ENCODE measurements at places on chromosomes 7 and 10.

- no peak for DNase-seq
These were observed 5.5 kb upstream of the H2AZ2 start for GRCh38 chr7:44853391-44853790.

GRCh38 chr10:73899423-73899822 is 11.5 kb upstream of the PLAU start:
- no peak for DNase-seq

GRCh38 chr10:13706175-13706574 is 119.4 kb downstream of the PRPF18 start:
- DNase-seq, result no peak

GRCh38 chr7:105723572-105723971 is 142.3 kb upstream of the EFCAB10 start:
- DNase-seq, result no peak

DNA sequence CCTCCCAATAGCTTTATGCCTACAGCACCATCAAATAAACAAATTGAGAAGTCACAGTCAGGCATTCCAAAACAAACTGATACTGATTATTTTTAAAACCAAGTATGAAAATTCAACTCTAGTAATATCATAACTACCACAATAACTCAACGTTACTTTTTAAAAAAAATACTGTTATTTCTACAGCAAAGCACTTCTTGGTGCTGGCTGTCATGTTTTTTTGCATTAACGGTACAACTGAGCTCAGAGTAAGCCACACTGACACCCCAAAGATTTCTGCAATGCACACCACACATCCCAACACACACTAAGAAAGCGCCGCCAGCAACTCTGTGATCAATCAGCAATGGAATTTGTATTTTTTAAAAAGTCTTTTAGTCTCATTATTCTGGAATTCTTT is 113.6 kb downstream of the RNF32 start:
- DNase-seq, result no peak

- DNase-seq, result no peak
These were observed 49.3 kb downstream of the CFAP46 start for GRCh38 chr10:132893090-132893489.

GRCh38 chr10:110456046-110456445 is 41.7 kb upstream of the DUSP5 start:
- no peak for DNase-seq

GRCh38 chr10:19731560-19731959 is 84.7 kb upstream of the PLXDC2 start:
- no peak for DNase-seq

DNA sequence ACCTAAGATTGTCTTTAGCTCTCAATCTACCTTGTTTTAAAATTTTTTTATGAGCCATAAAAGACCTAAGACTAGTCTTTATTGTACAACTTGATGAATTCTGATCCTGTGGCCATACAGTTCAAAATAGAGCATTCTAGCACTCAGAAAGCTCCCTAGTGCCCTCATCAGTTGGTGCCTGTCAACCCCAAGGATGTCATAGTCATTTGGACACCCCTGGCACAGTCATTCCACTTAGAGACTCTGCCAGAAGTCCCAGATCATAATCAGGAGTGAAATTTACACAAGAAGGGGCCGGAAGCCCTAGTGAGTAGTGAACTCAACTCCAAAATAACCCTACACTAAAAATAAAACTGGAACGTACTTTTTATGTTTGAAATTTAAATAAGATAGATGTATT is 80.0 kb upstream of the INSIG1 start:
- DNase-seq, result no peak

DNA sequence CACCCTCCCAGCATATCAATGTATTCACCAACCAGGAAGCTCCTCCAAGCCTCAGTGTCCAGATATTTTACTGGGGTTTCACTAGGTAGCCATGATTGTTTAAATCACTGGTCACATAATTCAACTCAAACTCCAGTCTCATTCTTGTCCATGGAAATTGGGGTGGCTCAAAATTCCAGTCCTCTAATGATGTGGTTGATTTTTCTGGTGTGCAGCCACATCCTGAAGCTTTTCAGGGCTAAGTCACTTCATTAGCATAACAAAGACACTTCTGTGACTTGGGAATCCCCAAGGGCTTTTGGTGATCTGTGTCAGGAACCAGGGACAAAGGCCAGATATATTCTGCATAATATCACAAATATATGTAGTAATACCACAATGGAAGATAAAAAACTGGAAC is 786.9 kb upstream of the IGFBP3 start:
- no peak for DNase-seq

- no peak for DNase-seq
These were observed 27.0 kb downstream of the LMOD2 start for GRCh38 chr7:123682690-123683089.

DNA sequence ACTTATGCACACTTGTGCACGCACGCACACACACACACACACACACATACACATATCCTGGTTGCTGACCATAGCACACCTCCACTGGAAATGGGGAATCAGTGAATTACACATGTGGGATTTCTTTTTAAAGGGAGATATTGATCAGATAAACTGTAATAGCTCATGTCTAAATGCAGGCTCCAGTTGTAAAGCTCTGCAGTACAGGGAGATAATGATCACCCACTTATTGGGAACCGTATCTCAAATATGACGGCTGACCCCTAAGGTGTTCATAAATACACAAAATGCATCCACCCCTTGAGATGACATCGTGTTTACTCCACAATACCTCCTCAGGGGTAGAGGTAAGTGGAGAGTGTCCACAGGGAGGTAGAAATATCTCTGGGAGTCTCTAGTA is 79.2 kb downstream of the PLXNA4 start:
- DNase-seq, result no peak

DNA sequence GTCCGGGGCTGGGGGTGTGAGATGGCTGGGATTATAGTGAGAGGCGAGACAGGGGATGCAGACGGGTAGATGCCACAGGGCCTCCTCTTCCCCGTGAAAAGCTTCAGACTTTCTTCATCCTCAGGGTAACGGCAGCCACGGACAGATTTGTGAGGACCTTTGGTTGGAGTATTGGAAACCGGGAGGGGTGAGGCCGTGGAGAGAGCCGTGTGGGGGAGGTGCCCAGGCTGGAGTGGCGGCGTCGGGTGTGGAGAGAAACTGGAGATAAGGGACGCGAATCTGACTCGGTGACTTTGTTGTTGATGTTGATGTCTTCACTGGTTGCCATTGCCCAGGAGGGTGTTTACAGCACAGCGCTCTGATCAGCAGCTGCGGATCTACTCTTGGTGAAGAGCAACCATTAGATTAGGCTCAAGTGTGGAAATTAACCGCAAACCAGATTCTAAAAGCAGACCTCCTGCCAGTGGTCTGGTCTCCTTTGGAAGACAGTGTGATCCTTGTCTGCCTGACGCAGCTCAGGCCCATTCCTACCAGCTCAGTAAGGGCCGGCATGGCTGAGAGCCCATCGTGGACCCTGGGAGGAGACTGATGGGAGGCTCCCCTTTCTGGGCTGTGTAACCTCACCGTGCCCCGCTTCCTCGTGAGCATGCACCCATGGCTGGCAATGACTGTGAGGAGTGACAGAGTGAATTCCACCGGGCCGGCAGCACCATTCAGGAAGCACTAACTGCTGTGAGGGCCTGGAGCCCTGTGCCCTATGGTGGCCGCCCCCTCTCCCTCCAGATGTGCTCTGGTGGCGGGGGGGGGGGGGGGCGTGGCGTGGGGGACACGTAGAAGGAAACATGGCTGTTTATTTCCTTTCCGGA is 90.3 kb downstream of the INPP5A start:
- DNase-seq, result no peak

- no peak for DNase-seq
These were observed 20.9 kb downstream of the AQP1 start for GRCh38 chr7:30932562-30932961.

DNA sequence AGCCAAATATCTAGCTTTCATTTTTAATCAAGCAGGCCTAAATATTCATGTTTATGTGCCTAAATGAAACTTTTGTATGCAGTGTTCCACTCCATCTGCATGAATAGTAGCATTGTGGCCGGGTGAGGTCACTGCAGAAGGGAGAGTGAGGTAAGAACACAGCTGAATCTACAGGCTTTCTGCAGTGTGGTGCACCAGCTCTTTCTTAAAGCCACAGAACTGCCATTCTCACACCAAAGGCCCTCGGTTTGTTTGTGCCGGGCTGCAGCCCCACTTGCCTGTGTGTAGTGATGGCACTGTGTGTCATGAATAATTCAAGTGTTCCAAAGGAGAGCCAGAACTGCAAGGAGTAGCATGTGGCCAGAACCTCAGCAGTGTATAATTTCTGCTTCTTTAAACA is 204.1 kb downstream of the TRIL start:
- no peak for DNase-seq

DNA sequence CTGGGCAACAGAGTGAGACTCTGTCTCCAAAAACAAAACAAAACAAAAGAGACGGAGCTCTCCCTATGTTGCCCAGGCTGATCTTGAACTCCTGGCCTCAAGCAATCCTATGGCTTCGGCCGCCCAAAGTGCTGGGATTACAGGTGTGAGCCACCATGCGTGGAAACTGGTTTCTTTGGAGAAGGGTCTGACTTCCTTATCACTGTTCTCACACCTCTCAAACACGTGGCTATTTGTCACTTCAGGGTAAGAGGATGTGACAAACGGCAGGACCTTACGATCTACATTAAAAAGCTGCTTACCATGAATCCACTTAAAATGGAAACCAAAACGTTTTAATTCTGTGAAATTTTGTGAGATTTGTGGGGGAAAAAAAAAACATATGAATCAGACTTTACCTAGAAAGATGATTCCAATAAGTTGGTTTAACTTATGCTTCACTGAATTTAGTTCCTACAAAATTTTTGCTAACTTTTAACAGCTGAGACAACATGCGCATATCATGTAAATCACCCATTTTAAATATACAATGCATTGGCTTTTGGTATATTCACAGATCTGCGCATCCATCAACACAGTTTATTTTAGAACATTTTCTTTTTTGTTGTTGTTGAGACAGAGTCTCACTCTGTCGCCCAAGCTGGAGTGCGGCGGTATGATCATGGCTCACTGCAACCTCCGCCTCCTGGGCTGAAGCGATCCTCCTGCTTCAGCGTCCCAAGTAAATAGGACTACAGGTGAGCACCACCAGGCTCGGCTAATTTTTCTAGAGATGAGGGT is 18.7 kb upstream of the FOXK1 start:
- no peak for DNase-seq

GRCh38 chr10:71045936-71046335 is 157.6 kb upstream of the PCBD1 start:
- DNase-seq, result no peak

DNA sequence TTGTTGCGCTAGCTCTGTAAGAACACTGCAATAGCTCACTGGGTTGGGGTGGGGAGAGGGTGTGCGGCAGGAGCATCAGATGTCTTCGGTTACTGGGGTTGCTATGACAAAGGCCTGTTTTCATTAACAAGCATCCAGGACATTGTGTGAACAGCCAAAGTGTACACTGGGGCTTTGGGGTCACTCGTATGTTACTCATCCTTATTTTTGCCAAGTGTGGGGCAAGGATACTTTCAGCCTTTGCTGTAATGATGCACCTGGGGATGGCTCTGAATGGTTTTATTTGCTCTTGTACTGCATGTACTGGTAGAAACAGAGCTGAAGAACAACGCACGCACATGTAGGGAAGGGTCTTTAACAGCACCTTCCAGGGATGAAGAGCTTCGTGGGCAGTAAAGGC is 73.0 kb upstream of the AFAP1L2 start:
- DNase-seq, result no peak

- DNase-seq, result no peak
These were observed 2.9 kb downstream of the MIOS start for GRCh38 chr7:7569615-7570014.

- peak; percentile 18 for DNase-seq
These were observed 488 bp downstream of the EIF4H start for GRCh38 chr7:74174606-74175082.

- DNase-seq, result no peak
These were observed 75.2 kb downstream of the USP6NL start for GRCh38 chr10:11536228-11536627.

DNA sequence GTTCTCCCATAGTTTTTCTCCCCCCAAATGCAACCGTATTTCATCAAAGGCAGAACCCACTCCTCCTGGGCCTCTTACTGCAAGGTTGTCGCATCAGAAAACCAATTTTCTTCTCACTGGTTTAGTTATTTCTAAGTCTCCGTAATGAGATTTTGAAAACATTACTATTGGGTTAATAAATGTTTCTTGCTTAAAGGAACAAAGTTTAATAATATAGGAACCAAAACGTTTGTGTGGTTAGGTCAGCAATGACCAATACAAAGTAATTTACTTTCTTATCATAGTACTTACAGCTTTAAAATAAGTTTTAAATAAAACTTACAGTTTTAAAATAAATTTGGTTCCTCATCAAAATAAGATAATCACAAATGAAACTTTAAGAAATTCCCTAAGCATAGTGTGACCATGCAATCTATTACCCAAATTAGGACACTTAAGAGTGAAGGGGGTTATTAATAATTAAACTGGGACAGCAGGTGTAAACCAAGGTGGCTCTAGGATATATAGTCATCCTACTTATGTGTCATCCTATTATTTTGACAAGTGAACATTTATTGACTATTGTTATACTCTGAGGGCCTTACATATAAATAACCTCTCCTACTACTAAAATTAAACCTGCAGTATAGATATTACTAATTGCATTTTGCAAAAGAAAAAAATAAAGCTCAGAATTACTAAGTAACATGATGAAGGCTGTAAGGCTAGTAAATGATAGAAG is 415.4 kb upstream of the LRRN3 start:
- DNase-seq, result no peak

DNA sequence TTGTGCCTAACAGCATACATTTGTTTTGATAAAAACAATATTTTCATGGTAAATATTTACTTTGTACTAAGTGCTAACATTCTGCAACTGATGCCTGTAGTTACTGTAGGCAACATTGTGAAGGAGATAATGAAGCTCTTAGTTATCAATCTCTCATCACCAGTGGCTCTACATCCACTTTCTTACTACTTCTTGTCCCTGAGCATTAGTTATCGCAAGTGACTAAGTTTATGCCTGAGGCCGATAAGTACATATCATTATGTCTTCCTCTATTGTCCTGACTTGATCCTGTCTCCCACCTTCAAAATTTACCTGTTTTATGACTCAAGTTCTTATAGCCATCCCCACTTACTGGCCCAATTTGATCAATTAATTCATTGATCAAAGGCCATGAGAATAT is 63.6 kb downstream of the MACC1 start:
- DNase-seq, result no peak

DNA sequence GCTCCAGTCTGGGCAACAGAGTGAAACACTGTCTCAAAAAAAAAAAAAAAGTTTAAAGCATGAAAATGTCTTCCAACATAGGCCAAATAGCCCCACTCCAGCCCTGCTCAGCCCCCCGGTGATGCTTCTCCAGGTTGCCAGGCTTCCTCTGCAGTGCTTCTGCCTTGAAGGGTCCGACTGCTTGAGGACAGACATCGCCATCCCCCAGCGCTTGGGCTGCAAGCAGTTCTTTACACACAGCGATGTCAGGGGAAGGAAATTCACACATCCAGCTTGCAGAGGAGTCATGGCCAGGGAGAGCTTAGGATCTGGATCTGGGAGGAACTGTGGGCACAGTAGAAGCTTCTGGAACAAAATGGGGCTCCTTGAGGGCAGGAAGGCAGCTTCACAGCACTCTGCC is 26.9 kb downstream of the LYZL1 start:
- no peak for DNase-seq
